ENCODE measurements at places on chromosomes 6 and 20.

GRCh38 chr20:19992996-19993908 is 23.9 kb upstream of the NAA20 start:
- DNase-seq = peak; percentile 97

DNA sequence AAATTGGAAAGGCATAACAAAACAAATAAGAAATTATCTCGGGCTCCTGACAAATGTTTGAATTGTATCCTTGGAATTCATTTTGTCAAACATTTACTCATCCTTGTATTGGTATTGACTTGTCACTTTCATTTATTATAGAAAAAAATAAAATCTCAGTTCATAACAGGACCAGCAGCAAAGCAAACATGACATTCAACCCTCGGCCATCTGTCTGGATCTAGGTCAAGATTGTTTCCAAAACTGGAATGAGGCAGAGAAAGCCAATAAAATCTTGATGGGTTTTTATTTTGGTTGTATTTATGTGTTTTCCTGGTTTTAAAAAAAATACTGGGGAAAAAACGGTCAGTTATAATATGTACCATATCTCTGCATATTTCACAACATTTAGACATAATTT is 42.9 kb upstream of the FABP7 start:
- no peak for DNase-seq

DNA sequence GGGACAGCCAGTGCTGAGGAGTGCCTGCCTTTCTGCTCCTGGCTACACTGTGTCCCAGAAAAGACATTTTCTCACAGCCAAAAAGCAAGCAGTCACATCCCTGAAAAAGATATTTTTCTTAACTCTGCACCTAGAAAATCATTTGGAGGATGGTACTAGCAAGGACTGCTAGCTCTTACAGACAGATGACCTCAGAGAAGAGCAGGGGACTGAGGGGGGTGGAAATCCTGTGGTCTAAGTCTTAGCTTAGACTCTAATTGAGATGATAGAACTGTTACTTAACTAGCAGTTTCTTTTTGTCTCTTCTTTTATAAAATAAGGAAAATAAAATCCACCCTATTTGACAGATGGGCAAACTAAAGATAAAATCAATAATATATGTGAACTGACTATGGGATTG is 152.8 kb downstream of the TMEM200A start:
- DNase-seq = peak; percentile 26

DNA sequence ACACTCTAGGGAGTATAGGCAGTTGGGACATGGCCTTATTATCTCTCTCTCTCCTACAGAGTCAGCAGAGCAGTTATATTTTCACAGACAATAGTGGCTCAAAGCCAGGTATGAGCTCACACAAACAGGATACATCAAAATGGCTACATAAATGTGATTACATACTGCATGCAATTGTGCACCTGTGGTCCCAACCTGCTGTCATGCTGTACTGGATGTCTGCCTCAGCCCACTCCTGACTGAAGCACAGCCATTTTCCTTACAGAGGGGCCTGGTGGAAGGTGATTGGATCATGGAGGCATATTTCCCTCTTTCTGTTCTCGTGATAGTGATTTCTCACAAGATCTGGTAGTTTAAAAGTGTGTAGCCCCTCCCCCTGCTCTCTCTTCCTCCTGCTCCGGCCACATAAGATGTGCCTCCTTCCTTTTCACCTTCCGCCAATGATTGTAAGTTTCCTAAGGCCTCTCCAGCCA is 37.0 kb upstream of the SAMHD1 start:
- DNase-seq = peak; percentile 8

DNA sequence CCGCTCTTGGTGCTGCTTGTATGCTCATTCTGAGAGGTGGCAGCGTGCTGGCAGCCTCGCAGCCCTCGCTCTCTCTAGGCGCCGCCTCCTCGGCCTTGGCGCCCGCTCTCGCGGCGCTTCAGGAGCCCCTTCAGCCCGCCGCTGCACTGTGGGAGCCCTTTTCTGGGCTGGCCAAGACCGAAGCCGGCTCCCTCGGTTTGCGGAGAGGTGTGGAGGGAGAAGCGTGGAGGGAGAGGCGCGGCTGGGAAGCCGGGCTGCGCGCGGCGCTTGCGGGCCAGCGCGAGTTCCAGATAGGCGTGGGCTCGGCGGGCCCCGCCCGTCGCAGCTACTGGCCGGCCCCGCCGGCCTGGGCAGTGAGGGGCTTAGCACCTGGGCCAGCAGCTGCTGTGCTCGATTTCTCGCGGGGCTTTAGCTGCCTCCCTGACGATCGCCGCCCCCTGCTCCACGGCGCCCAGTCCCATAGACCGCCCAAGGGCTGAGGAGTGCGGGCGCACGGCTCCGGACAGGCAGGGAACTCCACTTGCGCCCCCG is 19.5 kb upstream of the FAM8A1 start:
- peak; percentile 56 for DNase-seq

Data from fibroblast of skin of right biceps (primary cell).